ENCODE measurements at places on chromosomes 2 and 18.
A peak's percentile ranks its signal among the peaks of the same experiment; 100 is the strongest.

DNA sequence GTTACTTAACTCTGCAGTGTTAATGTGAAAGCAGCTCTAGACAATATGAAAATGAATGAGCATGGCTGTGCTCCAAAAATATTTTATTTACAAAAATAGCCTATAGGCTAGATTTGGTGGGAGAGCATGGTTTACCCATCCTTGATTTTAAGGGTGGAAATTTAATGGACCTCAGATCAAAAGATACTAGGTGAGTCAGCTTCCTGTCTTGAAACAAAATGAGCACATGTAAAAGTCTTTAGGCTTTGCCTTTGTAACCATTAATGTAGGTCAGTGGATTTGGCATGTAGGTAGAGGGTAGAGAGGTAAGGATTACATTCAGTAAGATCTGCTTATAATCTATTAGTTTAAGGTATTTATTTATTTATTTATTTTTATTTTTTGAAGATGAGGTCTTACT lies 72.7 kb downstream of the GREB1L start:
- DNase-seq: no peak

GRCh38 chr18:55830544-55830943 lies 242.6 kb upstream of the TCF4 start:
- DNase-seq: no peak

GRCh38 chr18:23108496-23108895 lies 26.8 kb upstream of the CABLES1 start:
- no peak for DNase-seq

- DNase-seq: no peak
Measured at GRCh38 chr2:198325359-198325758, 521.0 kb downstream of the PLCL1 start.

GRCh38 chr2:180446492-180446891 lies 439.4 kb upstream of the CWC22 start:
- no peak for DNase-seq

DNA sequence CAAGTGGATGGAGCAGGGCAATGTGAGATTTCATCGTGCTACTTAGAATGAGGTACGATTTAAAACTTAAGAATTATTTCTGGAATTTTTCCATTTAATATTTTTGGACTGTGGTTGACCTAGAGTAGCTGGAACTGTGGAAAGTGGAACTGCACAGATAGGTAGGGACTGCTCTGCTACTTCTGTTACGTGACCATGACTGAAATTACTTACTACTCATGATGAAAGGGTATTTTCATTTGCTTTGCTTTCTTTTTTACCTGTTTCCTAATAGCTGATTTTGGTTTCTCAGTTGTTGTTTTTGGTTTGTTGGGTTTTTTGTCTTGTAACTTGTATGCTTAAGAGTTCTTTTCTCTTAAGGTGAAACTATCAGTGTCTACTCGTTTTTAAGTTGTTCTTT lies 11.4 kb downstream of the UBE2E3 start:
- DNase-seq: no peak

- no peak for DNase-seq
Measured at GRCh38 chr2:34161549-34161948, 562.5 kb upstream of the FAM98A start.

- DNase-seq: no peak
Measured at GRCh38 chr2:42639340-42640077, 71.1 kb downstream of the MTA3 start.

- no peak for DNase-seq
Measured at GRCh38 chr2:215799194-215799593, 214.2 kb downstream of the MREG start.

GRCh38 chr18:3594760-3595368 lies 144.9 kb downstream of the TGIF1 start:
- DNase-seq: peak; percentile 62
